ENCODE measurements at places on chromosomes 12 and 14.
A peak's percentile ranks its signal among the peaks of the same experiment; 100 is the strongest.

DNA sequence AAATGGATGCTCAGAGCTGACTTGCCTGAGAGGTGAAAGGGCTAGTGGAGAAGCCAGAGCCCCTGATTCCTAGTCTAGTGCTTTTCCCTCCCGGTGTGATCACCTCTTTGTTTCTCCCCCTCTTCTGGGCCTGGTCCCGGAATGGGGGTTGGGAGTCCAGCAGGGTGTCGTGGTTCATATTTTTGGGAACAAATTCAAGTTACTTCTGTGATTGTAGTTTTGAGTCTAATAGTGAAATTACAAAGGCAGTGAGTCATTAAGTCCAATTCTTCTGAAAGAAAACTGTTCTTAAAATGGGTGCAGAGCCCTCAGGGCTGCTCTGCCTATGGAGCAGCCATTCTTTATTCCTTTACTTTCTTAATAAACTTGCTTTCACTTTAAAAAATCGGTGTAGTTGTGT, 7.6 kb downstream of the SUSD6 start:
- DNase-seq = no peak

DNA sequence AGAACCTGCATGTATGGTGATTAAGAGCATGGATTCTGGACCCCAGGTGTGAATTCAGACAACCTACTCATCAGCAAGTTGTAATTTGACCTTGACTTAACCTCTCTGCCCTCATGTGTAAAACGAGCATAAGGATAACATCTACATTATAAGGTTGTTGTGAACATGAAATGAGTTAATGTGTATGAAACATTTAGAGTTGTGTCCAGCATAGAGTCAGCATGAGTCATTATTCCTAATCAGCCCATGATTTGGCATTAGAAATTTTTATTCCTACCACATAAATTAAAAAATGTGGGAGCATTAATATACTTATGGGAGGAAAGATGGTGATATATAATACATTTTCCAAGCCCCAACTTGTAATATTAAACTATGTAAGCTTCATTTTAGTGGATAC, 95.9 kb upstream of the DDHD1 start:
- no peak for DNase-seq

GRCh38 chr12:9702255-9702654, 30.6 kb downstream of the CLECL1 start:
- DNase-seq = peak; percentile 66

DNA sequence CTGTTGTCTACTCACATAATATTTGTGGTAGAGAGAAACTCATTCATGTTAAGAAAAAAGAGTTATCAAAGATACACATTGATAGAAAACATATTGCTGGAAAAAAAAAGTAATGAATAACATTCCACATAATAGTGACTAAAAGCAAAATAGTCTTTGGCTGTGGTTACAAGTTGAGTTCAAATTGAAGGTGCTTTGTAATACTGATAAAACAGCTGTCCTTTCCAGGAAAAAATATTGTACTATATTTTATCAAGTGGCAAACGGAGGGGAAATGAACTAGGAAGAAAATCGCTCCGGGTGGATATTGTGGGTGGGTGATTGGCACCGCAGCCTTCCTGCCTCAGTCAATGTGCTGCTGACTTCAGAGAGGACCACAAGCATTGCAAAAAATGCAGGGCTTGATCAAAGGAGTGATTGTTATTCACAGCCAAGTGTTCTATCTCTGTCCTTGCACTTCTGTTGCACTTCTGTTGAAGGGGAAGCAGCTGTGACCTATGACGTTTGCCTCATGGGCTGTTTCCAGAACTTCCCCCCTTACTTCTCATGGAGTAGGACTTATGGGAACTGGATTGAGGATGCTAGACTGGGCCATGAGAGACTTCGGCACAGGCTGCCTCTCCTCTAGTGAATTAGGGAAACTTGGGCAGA, 114.4 kb downstream of the VRK1 start:
- DNase-seq = no peak

DNA sequence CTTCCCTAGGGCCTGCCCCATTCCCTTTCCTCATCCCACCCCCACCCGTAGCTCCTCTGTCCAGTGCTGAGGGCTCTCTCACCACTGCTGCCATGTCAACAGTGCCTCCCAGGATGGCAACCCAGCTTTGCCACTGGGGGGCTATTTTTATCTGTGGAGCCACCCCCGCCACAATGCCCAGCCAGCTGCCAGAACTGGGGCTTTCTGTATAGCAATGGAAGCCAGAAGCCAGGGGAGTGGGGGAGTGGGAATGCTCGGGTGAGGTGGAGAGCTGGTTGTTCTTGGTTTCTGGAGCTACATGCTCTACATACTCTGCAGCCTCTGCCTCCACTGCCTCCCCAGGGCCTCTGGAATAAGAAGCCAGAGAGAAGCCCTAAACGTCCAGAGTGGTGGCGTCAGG, 8.9 kb downstream of the PDE1B start:
- DNase-seq = no peak

DNA sequence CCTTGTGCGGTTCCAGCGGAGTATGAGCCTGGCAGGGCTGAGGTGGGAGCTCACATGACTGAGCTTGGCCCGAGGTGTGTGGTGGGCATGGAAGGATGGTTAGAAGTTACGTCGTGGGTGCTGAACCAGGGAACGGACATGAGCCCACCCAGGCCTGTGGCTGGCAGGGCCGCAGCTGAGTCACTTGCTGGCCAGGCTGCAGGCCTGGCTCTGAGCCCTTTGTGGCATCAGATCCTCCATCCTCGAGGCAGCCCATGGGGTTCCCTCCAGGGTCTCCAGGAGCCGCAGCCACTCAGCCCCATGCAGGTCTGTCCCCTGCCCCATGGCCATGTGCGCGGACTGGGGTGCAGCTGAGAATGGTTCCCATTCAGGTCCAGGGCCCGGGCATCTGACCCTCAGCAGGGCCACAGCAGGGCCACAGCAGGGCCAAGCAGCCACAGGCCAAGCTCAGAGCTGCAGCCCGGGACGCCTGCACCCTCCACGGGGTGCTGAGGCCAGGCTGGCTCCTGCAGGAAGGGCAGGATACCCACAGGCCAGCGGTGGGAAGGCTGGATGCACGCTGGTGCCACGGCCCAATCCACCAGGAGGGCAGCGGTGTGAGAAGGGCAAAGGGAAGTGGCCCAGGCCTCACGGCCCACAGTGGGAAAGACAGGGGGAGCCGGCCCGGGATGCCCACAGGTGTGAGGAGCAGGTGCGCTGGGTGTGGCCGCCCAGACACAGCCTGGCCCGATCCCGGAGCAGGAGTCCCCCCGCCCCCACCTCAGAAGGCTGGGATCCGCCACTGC, 26.3 kb upstream of the ULK1 start:
- no peak for DNase-seq

Measured in CD4-positive, alpha-beta memory T cell (primary cell).